Aorta (tissue), 5 donors: ENCODE measurements at places on chromosomes 7 and 10. TPM values are rescaled to one million over a fixed set of nuclear protein-coding genes. Genes with fewer than 3 reads are reported as not detected.
A peak's percentile ranks its signal among the peaks of the same experiment; 100 is the strongest.

ATRNL1 gene
- 41.0 TPM for total RNA-seq

DNA sequence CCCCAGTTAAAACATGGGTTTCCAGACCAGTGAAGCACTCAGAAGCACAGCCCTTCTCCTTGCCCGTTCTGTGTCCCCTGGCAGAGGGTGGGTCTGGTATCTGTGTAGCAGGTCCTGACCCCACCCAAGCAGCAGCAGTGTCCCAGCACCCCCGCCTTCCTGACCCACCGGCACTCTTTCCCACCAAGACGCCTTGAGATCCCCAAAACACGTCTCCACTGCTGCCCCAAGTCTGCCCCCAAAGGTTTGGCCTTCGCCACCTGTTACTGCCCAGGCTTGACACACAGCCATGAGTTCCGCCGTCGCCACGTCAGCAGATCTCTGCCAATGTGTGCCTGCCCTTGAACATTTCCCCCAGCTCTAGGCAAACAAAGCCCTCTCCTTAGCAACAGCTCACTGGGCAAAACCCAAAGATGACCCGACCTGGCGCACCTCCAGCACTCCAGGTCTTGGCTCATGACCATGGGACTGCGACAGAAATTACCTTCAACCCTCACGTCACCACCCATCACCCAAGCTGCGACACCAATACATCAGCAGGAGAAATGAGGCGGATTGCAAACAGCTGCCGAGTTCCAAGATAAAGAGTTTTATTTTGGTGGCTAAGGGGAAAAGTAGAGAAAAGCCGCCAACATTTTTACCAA is 75.6 kb downstream of the CTBP2 start:
- DNase-seq: peak; percentile 92

FXYD4 gene
- total RNA-seq: not detected

SEMA3C gene
- total RNA-seq: 19.8 TPM
